ENCODE measurements at places on chromosomes 4 and X.

GRCh38 chrX:131816551-131817136, 206.5 kb upstream of the STK26 start:
- peak; percentile 93 for DNase-seq

DNA sequence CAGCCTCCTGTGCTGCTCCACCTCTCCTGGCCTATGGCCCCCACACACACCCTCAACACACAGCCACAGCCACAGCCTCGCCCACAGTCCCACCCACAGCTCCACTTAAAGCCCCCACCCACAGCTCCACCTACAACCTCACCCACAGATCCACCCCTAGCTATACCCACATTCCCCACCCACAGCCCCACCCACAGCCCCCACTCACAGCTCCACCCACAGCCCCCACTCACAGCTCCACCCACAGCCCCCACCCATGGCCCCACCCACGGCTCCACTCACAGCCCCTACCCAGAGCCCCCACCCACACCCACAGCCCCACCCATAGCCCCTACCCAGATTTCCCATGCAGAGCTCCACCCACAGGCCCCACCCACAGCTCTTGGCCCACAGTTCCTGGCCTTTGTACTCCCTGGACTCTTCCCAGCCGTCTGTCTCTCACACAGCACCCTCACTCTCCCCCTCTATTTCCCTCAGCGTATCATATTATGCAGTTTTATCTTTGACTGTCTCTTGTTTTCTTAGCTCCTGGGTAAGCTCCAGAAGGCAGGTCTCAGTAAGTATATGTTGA, 322.5 kb downstream of the EVC2 start:
- DNase-seq: no peak

DNA sequence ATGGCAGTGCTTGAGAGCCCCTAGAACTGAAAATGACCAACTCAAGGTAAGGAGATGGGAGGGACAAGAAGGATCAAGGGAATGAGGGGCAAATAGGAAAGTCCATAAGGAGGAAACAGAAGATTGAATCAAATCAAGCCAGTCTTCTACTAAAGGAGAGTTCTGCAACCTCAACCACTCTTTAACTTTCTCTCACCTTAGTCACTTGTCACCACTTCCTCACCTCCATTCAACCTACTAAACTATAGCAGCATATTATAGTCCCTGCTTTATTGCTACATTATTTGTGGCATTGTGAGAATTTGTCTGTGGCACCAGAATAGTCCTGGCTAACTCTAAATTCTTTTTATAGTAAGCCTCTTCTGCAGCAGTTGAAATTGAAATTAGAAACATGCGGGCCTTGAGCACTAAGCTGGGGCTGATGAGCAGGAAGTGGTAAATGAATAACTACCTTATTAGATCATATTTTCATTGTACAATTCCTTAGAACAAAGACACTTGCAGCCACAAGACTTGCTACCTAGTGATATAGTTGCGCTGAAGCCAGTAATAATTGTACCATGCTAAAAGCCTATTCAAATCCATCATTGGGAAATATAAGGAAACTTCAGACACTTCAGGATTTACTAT, 336.9 kb downstream of the ZNF674 start:
- no peak for DNase-seq

GRCh38 chr4:7209699-7210098, 17.4 kb downstream of the SORCS2 start:
- no peak for DNase-seq

DNA sequence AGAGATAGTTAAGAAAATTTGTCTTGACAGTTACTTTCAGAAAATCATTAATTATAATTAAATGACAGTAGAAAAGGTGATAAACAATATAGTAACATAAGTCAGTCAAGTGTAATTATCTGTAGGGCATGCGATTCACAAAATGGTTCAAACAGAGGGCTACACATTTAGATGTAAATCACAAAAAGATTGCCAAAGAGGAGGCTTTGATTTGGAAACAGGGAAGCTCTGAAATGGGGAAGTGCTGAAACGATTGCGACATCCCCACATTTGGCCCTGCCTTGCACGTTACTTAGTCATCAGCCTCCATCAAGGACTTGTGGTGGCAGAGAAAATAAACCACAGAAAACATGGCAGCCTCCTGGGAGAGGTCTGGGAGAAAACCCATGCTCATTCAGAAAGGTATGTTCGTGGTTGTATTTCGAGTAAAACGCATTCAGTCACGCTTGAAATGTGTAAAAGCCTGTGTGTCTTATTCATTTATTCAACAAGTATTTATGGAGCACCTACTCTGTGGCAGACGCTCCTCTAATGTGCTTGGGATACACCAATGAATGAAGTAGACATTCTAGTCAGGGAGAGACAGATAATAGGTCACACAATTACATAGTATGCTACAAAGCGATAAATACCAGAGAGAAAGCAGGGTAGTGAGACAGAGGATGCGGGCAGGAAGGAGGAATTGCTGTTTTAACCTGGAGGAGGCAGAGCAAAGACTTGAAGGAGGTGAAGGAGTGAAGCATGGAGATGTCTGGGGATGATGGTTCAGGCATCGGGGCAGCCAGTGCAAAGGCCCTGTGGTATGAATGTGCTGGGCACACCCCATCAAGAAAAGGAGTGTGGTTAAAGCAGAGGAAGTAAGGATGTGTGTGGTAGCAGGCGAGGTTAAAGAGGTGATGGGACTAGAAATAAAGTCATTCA, 7.8 kb downstream of the RBM47 start:
- peak; percentile 83 for DNase-seq

DNA sequence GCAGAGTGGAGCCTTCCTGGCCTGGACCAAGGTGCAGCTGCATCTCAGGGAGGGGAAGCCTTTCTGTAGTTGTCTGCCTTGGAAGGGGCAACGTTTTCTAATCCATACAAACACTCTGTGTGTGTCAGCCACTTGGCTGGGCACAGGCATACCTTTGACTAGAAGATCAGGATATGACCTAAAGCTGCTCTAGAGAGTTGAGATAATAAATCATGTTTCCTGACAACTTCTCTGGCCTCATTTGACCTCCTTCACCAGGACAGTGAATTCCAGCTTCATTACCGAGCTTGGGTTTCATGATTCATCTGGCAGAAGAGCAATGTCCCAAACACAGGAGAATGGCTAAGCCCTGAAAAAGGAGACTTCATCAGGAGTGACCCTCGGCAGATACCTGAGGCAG, 89.6 kb upstream of the KIT start:
- DNase-seq: no peak

- DNase-seq: no peak
These were observed 218.2 kb upstream of the NEIL3 start for GRCh38 chr4:177091515-177091914.

- DNase-seq: no peak
These were observed 18.0 kb downstream of the CMC4 start for GRCh38 chrX:155052738-155053498.

GRCh38 chr4:77697860-77698590, 92.4 kb downstream of the CXCL13 start:
- peak; percentile 43 for DNase-seq

- no peak for DNase-seq
These were observed 199.8 kb upstream of the NOCT start for GRCh38 chr4:138815811-138816210.

DNA sequence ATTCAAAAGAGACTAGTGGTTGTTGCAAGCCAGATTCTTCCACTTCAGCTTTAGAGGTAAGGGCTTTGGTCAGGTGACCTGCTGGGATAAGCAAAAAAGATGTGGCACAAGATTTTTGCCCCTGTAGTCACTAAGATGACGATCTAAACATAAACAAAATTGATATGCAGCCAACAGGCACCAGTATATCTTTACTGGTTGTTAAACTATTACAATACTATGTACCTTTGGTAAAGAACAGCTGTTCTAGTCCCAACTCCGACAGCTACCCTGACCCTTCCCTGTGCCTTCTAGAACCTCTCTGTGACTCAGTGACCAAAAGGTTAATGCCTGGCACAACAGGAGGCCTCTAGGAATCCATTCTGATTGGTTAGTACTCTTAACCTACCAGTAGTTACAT, 59.6 kb downstream of the MGST2 start:
- no peak for DNase-seq

DNA sequence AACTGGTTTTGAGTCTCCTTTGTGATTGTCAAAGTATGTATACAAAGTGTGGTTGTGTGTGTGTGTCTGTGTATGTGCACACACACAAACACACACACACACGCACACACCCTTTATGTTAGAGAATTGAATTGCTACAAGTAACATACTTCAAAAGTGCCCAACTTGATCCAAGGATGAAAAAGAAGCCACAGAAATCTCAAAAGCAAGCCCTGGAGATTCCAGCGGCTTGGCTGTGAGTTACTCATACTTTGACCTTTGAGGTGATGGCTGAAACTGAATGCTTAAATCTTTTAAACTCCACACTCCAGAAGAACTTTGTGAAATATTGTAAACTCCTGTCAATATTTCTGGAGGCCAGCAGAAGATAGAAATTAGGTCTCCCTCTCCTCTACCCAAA, 168.4 kb upstream of the NRK start:
- DNase-seq: no peak

GRCh38 chr4:177582992-177583391, 140.8 kb upstream of the AGA start:
- DNase-seq: no peak

DNA sequence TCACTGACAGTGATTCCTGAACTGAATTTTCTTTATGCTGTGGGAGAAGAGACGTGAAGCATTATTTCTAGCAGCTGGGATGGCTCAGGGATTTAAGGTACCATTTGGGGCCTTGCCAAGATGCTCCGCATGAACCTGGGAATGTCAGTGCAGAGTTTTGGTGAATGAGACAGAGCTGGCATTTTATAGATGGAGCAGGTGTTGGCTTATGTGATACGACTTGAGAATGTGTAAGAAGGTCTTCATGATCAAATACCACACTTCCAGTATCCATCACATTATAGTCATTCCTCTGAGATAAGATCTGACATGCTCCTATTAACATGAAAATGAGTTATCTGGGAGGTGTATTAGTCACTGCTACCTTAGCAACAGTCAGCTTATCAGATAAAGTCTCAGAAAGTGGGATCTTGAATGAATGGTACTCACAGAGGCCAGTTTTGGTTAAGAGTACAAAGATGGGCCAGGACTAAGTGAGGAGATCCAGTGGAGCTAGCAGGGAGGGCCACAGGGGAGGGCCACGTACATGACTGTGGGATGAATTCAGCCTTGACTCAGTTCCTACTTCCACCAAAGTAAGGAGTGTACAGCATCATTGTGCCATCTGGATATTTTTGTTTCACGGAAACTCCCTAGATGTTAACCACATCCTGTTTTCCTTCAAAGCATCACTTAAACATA, 116.7 kb downstream of the SPCS3 start:
- DNase-seq: no peak

GRCh38 chrX:109707319-109707718, 25.7 kb downstream of the ACSL4 start:
- DNase-seq: no peak

DNA sequence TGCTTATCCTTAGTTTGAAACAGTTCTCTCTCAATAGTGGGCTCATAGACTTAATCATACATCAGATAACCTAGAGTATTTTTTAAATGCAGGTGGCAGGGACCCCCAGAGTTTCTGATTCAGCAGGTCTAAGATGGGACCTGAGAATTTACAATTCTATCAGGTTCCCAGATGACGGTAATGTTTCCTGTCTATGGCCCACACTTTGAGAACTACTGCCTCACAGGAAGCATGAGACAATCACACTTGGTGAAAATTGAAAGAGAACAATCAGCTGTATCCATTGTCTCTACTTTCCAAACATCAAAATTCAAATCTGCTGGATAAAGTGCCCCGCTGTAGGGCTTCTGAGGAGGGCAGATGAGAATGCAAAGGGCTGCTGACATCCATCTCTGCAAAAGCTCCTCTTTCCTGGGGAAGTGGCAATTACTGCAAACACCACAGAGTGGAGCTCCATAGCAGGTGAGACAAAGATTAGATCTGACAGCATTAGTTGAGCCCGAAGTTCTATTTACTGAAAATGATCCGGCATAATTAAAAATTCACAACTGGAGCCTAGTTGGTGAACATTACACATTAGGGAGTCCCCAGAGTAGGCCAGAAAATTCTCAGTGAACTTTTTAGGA, 187.8 kb upstream of the MBNL3 start:
- DNase-seq: no peak

- DNase-seq: no peak
These were observed 1150.6 kb downstream of the FAT4 start for GRCh38 chr4:126465341-126465740.

DNA sequence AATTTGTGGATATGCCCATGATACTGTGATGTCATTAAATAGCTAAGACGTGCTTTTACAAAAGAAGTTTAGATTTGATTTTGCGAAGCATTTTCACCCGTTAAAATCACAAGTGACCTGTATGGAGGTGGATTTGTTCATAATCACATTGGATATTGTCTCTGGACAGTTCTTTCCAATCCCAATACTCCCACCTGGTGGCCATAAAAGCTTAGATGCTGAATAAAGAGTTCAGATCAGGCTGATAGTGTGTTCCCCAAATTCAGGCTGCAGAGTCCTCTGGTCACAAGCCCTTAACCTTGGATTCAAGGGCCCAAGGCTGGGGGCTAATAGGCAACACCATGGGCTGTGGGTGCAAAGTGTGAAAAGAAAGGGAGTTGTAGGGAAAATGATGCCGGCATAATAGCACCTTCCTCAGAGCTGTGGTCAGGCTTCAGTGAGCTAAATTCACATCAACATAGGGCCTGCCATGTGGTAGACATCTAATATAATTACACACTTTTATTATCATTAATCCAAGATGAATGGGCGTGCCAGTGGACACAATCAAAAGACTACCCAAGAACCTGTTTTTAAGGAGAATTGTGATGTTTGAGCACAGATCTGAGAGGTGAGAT, 28.1 kb downstream of the SMIM43 start:
- peak; percentile 45 for DNase-seq

DNA sequence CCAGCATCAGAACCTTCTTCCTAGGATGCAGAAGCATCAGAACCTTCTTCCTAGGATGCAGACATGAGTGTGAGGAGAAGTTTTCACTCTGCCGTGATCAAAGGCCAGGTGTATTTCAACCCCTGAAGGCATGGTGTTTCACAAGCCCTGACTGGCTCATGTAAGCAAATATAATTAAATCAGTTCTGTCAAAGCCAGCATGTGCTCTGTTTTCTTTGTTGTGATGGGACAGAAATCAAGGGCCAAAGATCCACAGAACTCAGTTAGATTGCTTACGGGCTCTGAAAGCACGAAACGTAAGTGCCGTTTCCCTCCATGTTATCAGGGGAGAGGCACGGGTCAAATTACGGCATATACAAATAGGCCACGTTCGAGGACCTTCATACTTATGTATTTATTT, 32.0 kb upstream of the CLDN24 start:
- no peak for DNase-seq

- DNase-seq: no peak
These were observed 31.4 kb upstream of the NFKB1 start for GRCh38 chr4:102469806-102470205.

DNA sequence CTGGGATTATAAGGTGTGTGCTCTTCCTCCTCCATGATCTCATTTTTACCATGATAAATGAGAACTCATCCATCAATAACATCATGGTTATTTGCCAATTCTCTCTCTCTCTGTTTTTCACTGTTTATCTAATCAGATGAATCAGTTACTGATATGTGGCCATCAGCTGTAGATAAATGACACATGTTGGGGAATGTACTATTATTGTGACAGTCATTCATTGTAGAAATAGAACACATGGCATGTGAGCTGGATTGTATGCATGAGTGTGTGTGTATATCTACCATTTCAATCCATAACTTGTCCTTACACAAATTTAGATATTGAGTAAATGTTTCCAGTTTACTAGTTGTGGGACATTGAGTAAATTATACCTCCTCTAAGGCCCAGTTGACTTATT, 53.0 kb downstream of the OSTC start:
- DNase-seq: no peak
